ENCODE measurements at places on chromosomes 7 and 10.

- no peak for DNase-seq
Observed at GRCh38 chr10:90775351-90776028, 82.3 kb downstream of the HTR7 start.

DNA sequence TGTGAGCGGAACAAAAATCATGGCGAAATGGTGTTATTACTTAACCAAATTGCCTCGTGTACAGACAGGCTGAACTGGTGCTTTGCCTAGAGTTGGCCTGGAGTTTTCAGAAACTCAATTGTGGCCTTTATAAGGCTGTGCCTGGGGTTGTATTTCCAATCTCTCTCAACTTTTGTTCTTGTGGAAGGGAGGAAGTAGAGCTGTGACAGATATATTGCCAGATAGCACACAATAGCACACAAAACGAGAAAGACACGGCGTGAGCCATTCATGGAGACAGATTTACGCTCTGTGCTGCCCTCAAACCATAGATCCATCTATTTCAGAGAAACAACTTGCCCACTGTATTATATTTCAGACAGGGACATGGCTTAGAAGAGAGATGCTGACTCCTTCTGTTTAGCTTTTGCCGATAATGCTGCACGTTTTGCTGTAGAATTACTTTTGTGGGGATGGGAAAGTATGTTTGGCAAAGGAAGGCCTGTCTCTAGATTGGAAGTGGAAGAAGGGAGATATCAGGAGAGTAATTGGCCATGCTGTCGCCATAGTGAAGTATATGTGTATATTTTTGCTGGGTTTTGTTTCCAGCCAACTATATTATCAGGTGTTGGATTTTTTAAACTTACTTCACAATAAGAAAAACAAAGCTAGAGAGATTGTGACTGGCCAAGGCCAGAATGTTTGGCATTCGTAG, 80.4 kb downstream of the AUTS2 start:
- DNase-seq: no peak

GRCh38 chr7:127586346-127586745, 950 bp upstream of the GCC1 start:
- DNase-seq: no peak

GRCh38 chr10:92572362-92573090, 1.4 kb downstream of the IDE start:
- DNase-seq: peak; percentile 59

GRCh38 chr10:97589479-97589878, at the start of gene C10orf62:
C10orf62 (plus strand) TSS chr10:97589721; CDS start chr10:97589898, 177 bp downstream.
- DNase-seq: no peak

DNA sequence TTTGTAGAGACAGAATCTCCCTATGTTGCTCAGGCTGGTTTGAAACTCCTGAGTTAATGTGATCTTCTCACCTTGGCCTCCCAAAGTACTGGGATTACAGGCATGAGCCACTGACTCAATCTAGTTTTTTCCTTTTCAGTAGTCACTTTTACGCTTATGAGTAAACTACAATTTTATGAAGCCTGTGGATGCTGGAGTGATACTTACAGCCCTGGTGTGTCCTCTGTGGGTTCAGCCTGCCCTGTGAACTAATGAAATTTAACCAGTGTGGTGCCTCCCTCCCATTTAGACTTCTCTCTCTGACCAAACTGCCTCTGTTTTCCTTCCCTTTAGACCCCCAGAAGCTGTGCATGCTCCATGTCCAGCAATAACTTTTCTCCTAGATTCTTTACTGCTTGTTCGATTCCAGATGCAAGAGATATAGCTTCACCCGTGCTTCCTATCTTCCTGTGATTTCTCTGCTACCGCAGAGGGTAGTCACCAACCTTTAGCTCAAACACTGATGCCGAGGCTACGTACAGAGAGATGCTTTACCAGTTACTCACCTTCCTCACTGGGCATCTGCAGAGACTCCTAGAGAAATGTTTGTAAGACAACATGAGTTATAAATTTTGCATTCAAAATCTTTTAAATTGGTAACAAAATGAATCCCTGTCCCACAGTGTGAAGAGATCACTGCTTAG, 90.8 kb downstream of the KIAA1217 start:
- DNase-seq: no peak

DNA sequence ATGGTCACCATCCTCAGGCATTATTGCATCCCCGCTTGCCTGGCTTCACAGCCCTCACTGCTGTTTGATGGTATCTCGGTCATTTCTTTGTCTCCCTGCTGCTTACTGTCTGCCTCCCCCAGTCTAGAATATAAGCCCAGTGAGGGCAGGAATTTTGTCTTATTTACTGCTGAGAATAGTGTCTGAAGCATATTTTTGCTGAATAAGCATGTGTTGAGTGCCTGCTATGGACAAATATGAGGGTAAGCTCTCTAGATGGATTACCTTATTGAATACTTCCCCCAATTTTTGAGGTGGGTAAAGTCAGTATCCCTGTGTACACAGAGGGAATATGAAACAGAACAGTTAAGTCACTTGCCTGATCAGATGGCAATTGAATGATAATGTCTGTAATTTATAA, 36.5 kb upstream of the CABCOCO1 start:
- DNase-seq: no peak

DNA sequence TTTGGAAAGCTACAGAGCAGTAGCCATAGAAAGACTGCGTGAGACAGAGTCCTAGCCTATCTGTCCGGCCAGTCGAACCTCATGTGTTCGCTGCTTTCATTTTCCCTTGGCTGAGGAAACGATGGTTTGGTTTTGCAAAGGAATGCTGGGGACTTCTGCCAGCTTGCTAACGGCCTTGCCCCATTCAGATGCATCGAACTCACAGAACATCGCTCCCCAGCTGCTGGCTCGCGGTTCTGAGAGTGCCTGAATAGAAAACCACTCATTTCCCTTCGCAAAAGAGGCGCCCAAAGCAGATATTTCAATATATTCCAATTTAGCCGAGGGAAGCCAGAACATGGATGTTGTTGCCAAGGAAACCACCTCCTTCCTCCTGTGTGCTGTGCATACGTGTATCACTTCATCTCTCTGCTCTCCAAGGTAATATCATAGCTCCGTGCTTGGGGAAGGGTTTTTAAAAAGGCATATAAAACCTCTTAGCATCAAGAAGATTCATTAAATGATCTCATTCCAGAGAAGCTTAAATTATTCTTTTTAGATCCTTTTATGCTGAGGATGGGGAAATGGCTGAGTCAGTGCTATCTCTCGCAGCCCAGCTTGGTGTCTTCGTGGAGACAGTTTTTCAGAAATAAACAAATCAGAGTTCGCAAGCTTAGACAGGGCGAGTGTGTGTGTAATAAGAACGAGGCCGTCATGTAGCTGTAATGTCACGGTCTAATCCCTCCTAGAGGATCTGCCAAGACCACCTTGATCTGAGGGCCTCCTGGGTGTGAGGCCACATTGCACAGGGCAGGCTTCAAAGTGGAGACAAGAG, 215.2 kb downstream of the RPS24 start:
- DNase-seq: no peak

- no peak for DNase-seq
Observed at GRCh38 chr10:44864051-44864450, 47.1 kb upstream of the TMEM72 start.

- no peak for DNase-seq
Observed at GRCh38 chr7:125253452-125254190, 324.0 kb upstream of the POT1 start.

DNA sequence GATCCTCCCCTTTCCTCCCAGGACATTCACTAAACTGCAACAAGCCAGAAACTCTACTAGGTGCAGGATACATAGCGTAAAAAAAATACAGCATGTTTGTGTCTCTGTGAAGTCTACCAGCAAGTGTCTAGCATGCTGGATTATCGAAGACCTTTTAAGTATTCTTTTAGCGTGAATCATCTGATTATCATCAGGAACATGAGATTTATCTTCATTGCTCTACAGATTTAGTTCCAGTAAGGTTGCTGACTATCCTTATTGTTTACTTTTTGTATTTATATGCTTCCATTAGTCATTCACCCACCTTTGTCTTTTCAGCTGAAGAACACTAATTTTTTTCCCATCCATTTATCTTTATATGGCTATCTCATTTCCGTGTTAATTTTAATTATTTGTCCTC, 62.8 kb downstream of the PDZD8 start:
- DNase-seq: no peak

- no peak for DNase-seq
Observed at GRCh38 chr7:11130012-11130411, 156.3 kb downstream of the PHF14 start.

- no peak for DNase-seq
Observed at GRCh38 chr7:47574482-47575329, 7.2 kb downstream of the TNS3 start.

- no peak for DNase-seq
Observed at GRCh38 chr10:7945034-7945433, 109.5 kb upstream of the GATA3 start.

DNA sequence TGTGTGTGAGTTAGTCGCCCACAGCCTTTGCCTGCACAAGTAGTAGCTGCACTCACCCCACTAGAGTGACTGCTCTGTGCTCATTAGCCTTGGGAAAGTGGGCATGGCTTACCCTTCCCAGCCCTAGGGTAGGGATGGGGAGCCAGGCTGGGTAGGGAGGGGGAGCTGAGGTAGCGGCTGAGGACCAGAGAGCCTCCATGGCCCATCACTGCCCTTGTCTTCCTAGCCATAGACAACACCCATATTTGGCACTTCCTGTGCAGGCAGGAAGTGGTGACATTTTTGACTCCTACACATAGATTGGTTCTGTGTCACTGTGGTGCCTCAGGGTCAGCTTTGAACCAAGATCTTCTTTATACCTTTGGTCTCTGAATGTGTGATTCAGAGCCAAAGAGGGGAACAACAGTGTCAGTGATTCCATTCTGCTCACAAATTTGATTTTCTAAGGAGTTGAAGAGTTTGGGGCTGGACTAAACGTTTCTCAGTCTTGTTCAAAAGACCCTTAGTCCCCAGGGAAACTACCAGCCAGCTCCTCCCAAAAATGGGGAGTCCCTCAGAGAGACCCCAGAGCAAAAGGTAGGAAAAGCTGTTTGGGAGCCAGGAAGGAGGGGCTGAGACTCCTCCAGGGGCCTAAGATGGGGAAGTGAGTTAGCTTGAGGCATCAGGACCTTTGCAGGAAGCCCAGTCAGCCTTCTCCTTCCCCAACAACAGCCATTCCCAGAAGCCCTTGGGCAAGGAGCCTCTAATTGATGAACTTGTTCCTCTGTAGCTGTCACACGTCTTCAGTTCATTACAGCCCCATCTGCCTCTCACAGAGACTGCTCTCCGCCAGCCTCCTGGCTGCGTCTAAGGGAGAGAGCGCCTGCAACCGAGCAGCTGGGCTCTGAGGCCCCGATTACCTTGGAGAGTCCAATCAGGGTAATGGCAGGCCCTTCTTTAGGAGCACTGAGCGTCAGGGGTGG, 135.0 kb downstream of the CDH23 start:
- peak; percentile 36 for DNase-seq

- peak; percentile 9 for DNase-seq
Observed at GRCh38 chr10:114714281-114714741, 56.2 kb upstream of the ABLIM1 start.

- DNase-seq: peak; percentile 71
Observed at GRCh38 chr10:21989453-21990154, 13.9 kb downstream of the DNAJC1 start.

DNA sequence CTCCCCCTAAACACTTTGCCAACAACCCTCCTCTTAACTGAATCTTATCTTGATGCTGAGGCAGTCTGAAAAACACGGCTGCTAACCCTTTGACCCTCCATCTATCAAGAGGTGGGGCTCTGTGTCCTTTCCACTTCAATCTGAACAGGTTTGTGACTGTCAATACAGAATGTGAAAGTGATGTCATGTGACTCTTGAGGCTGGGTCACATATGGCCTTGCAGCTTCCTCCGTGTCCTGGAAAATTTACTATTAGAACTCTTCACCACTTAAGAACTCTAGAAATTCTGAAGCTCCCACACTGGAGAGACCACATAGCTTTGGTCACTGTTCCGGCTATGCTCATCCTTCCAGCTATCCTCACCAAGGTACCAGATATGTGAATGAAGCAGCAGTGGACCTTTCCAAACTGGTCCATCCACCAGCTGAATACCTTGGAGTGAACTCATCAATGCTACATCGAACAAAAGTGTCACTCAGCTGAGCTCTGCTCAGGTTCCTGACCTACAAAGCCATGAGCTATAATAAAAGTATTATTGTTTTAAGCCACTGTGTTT, 30.7 kb upstream of the ASAH2 start:
- no peak for DNase-seq

DNA sequence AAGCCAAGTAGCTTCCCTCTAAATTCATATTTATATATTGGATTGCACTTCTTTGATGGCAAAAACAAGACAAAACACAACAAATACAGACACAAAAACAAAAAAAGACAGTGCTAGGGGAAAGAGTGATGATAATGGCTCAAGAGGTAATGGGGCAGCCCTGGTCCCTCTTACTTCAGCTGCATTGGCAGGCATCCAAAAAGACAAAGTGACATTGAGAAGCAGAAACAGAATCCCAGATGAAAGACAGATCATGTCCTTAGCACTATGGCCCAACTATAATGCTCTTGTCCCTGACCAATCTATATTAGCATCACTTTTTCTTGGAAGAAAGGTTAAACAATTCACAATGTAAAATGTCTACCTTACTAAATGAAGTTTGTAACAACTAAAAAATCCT, 76.2 kb downstream of the GPR85 start:
- no peak for DNase-seq

DNA sequence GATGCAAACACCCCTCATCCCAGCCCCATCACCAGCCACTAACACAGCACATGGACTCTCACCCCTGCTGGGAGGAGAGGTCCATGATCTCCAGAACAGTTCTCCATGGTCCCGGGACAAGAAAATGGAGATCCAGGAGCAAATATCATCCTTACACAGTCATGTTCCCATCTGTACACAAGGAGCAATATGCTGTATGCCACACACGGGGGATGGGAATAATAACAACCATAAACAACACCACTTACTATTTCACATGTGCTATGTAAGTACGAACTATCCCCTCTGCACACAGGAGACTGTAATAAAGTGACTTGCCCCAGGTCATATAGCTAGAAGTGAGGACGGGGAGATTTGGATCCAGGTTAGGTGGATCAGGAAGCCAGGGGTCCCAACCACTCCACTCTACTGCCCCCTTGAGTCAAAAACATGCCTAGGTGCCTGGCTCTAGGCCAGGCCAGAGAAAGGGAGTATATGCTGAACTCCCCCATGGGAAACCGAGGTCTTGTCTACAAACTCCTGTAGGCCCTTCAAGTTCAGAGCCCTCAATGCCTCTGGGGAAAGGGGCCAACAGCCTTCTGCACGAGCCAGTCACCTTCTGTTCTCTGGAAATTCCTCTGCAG, 34.1 kb downstream of the LRRC20 start:
- no peak for DNase-seq

GRCh38 chr10:95558593-95559320, 2.4 kb downstream of the SORBS1 start:
- no peak for DNase-seq

DNA sequence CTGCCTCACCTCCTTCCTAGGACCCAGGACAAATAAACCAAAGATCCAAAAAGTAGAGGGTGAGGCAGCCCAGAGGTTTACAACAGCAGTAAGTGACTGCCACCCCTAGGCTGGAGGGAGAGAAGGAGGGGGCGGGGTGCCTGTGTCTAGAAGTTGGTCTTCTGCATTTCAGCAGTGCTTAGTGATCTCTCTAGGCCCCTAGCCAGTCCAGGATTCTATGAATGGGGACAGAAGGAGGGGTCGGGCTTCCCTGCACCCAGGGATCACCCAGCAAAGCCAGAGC, 62.8 kb upstream of the KDM7A start:
- DNase-seq: no peak
